ENCODE measurements at places on chromosomes 13 and 19.
A peak's percentile ranks its signal among the peaks of the same experiment; 100 is the strongest.

- DNase-seq = no peak
These were observed 224.2 kb upstream of the IRS2 start for GRCh38 chr13:110010404-110011138.

- no peak for DNase-seq
These were observed 8.5 kb downstream of the SH3GL1 start for GRCh38 chr19:4391701-4392483.

GRCh38 chr19:2756921-2757881 lies 17.4 kb upstream of the SLC39A3 start:
- no peak for DNase-seq

DNA sequence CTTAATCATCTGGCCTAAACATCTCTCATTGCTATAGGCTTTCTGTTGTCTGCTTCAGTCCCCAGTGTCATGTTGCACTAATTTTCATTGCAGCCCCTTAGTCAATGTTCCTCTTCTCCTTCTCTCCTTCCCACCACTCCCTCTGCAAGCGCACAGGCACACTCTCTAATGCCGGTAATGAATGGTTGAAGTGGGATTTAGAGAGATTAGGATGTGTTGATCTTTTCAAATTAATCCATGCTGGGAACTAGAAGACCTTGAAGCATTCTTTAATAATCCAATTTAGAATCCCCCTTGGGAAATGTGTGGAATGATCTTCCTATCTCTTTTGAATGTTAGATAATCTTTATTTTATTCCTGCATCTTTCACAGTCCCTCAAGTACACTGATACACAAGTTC lies 33.2 kb upstream of the NDFIP2 start:
- no peak for DNase-seq

DNA sequence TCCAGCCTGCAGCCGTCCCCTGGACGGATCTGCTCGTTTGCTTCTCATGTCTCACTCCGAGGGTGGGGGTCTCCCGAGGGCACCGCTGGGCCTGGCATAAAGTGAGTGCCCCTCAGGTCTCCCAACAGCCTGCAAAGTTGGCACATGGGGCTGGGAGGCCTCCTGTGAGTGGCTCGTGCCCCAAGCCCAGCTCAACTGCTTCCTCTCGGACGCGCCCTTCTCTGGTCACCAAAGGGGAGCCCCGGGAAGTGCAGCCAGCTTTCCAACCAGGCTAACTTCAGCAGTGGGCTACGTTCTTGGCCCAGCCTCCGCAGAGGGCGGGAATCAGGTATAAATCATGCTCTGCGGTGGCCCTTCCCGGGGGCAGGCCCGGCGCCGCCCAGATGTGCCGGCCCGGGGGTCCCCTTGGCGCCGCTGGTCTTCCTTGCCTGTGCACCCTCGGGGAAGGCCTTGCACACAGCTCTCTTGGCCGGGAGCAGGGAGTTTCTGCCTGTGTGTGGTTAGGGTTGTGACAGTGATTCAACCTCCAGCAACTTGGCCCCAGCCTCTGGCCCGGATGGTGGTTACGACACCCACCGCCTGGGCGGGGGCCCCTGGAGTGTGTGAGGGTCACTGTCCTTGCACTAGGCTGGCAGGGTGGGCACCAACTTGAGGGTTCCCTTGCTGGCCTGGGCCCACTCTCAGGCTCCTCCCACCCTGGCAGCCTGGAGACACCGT lies 20.7 kb downstream of the CEBPG start:
- no peak for DNase-seq

DNA sequence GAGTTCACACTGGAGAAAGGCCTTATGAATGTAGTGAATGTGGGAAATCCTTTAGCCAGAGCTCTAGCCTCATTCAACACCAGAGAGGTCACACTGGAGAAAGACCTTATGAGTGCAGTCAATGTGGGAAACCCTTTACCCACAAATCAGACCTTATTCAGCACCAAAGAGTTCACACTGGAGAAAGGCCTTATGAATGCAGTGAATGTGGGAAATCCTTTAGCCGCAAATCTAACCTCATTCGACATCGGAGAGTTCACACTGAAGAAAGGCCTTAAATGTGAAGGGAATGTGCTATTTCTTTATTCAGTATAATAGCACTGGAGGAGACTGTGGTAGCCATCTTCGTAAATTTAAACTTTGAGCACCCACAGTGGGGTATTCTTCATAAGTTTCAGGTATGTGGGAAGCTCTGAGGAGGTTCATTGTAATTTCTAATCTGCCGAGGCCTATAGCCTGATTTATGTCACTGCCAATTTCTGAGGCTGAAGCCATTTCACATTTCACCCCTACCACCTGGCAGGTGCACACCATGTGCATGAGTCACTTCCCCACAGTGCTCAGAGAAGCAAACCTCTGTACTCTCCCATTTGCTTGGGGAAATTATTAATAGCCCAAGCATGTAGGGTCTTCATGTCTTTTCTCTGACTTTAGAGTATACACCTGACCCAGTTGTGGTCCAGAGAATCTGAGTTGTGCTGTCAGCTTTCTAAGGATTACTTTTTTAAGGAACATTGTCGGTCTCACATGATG lies 6.4 kb downstream of the ZNF551 start:
- DNase-seq = no peak

GRCh38 chr13:29957320-29957719 lies 106.9 kb upstream of the UBL3 start:
- no peak for DNase-seq

DNA sequence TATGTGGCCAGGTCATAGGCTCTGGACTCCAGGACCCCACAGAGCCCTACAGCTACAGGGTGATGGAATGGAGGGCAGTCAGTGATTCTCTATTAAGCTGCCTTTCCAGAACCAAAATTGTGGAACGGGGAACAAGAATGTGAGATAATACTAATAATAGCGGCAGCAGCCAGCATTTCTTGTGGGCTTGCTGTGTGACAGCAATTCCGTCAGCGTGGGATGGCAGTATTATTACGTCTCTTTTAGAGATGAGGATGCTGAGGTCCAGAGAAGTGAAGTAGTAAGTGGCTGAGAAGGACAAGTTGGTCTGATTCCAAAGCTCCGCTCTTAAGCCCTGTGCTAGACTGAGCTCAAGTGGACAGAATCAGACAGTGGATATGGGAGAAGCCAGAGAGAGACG lies 24.4 kb downstream of the GRIK5 start:
- DNase-seq = no peak

- no peak for DNase-seq
These were observed 62.0 kb downstream of the ABCC4 start for GRCh38 chr13:95239283-95239682.

GRCh38 chr13:80603351-80603750 lies 262.4 kb upstream of the SPRY2 start:
- DNase-seq = no peak

GRCh38 chr13:50679321-50679720 lies 164.2 kb downstream of the DLEU7 start:
- DNase-seq = no peak

GRCh38 chr13:63299866-63300394 lies 1884.3 kb upstream of the PCDH20 start:
- DNase-seq = no peak

DNA sequence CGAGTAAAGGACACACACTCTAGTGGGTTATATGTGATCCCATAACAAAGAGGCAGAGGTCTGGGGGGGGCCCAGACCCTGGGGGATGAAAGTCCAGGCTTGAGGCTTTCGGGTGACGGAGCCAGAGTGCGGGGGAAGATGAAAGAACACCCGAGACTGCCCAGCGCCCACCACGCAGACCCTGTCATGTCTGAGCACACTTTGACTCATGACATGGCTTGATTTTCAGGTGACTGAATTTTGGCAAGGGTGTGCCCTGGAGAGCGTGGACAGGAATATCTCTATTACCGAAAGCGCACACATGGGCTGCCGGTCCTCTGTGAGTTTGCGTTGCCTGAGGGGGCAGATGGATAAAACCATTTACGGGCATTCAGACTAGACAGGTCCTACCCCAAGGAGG lies 192.0 kb upstream of the SOX1 start:
- DNase-seq = no peak

GRCh38 chr19:34345947-34346351 lies 19.0 kb upstream of the GPI start:
- DNase-seq = peak; percentile 60

DNA sequence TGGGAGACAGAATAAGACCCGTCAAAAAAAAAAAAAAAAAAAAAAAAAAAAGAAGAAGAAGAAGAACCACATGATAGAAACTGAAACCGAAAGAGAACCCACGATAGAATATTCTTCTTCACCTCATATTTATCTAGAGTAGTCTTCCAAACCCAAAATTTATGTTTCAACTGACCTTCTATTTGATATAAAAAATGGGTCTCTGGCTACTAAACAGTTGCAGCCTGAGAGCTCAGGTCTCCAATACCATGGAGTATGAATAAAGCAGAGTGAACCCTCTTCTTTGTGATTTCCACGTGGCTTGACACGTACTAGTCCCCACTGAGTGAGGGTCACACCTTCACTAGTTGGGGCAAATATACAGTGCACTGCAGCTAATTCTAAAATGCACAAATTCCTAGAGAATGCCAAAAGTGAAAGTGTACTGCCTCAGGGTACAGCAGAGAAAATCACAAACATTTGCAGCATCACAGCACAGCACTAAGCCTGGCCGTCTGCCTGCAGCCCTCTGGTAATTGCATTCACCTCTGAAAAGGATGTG lies 30.8 kb upstream of the RFC3 start:
- peak; percentile 0 for DNase-seq

DNA sequence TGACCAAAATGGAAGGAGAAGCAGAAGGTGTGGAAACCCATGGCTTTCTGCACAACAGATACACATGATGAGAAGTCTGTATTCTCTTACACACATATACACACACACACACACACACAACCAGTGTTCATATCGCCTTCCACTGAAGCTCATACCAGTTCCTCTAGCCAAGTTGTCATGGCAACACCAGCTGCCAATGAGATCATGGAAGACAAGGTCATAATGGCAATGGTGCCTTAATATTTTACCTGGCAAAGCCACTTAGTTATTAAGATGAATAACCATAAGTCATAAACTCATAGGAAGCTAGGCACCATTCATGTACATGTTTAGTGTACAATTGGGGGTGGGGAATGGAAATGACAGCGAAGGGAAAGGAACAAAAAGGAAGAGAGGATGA lies 2.6 kb upstream of the DHRS12 start:
- DNase-seq = peak; percentile 29

- DNase-seq = no peak
These were observed 7.0 kb upstream of the ZNF554 start for GRCh38 chr19:2812414-2813234.

DNA sequence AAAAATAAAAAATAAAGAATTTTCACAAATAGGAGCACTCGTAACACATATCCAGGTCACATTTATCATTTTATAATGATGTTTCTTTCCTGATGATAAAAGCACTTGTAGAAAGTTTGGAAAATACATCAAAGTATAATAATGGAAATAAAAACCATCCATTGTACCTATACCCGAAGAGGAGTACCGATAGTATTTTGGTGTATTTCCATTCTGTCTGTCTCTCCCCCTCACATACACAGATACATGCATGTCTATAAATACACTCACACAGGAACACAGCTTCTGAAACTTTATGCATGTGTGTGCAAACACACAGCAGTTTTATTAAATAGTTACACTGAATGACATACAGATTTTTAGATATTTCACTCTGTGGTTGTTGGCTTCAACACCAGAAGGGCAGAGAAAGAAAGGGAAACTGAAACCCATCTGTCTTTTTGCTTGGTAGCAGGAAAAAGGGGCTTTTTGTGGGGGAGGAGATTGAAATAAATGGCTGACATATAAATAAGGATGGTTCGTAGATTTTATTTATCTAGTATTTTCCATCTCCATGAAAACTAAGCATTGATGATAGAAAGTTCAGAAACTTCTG lies 114.8 kb downstream of the LRCH1 start:
- no peak for DNase-seq

GRCh38 chr13:112095354-112095753 lies 28.4 kb downstream of the SOX1 start:
- DNase-seq = no peak

GRCh38 chr19:1168572-1169410 lies 5.3 kb downstream of the SBNO2 start:
- DNase-seq = no peak

- DNase-seq = no peak
These were observed 28.7 kb downstream of the COLGALT1 start for GRCh38 chr19:17584132-17584531.

DNA sequence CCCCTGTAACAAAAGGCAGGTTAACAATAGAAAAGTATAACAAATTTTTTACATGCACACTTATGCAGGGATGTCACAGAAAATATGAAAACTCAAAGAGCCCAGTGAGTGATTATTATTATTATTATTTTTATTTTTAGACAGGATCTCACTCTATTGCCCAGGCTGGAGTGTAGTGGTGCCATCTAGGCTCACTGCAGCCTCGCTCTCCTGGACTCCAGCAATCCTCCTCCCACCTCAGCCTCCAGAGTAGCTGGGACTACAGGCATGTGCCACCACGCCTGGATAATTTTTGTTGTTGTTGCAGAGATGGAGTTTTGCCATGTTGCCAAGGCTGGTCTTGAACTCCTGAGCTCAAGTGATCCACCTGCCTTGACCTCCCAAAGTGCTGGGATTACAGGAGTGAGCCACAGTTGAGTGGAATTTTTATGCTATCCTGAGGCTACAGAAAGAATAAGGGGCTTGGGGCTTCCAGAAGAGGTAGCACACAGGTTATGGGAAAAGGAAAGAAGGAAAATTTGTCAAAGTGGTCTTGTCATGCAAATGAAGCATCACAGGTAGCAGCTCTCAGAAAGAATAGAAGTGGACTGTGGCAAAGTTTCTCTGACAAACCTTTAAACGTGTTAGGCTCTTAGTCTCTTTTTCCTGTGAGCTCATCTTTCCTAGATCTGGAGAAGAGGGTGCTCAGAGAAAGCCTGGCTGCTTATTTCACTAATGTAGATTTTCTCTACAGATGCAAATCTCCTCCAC lies 87.7 kb upstream of the LSM14A start:
- no peak for DNase-seq

DNA sequence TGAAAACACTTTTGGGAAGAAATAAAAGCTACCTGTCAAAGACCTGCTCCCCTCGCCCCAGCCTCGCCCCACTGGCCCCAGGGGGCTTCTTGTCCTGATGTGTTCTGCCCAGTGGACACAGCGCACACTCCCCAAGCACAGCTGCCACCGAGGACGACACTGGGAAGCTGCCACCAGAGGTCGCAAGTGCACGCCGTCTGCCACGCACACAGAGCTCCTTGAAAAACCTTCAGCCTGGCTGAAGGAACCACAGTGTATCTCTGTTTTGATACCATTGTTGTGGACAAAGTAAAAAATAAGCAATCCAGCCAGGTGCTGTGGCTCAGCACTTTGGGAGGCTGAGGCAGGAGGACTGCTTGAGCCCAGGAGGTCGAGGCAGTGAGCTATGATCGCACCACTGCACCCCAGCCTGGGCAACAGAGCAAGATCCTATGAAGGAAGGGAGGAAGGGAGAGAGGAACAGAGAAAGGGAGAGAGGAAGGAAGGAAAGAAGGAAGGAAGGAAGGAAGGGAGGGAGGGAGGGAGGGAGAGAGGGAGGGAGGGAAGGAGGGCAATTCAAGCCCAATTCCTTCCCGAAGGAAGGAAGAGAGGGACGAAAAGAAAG lies 57.3 kb downstream of the CEBPG start:
- peak; percentile 38 for DNase-seq

- DNase-seq = no peak
These were observed 815.9 kb downstream of the SLITRK6 start for GRCh38 chr13:84983321-84983720.

GRCh38 chr13:38914070-38914469 lies 76.6 kb downstream of the STOML3 start:
- no peak for DNase-seq
